ENCODE measurements at places on chromosomes 16 and 17. TPM values are rescaled to one million over a fixed set of nuclear protein-coding genes. Genes with fewer than 3 reads are reported as not detected.

OR1A1 gene
- not detected for total RNA-seq

CFAP119 gene
- total RNA-seq, result 3.2 TPM

TMEM238L gene
- not detected for total RNA-seq

ZFP3 gene
- total RNA-seq, result 2.2 TPM

SPATA22 gene
- 3.5 TPM for total RNA-seq

KCNH6 gene
- total RNA-seq, result not detected

HBM gene
- total RNA-seq, result not detected

GUCY2D gene
- under 0.01 TPM for total RNA-seq

C16orf90 gene
- total RNA-seq, result not detected

MRPL58 gene
- 23.7 TPM for total RNA-seq

DNAH9 gene
- not detected for total RNA-seq

KRTAP4-9 gene
- total RNA-seq, result not detected

CTDNEP1 gene
- 24.5 TPM for total RNA-seq

ANKRD40CL gene
- total RNA-seq, result not detected

CCL17 gene
- not detected for total RNA-seq

TBC1D3K gene
- not detected for total RNA-seq

Measured in fibroblast of villous mesenchyme (primary cell).